ENCODE measurements at places on chromosomes 3 and 15. TPM values are rescaled to one million over a fixed set of nuclear protein-coding genes. Genes with fewer than 3 reads are reported as not detected.
A peak's percentile ranks its signal among the peaks of the same experiment; 100 is the strongest.

DNA sequence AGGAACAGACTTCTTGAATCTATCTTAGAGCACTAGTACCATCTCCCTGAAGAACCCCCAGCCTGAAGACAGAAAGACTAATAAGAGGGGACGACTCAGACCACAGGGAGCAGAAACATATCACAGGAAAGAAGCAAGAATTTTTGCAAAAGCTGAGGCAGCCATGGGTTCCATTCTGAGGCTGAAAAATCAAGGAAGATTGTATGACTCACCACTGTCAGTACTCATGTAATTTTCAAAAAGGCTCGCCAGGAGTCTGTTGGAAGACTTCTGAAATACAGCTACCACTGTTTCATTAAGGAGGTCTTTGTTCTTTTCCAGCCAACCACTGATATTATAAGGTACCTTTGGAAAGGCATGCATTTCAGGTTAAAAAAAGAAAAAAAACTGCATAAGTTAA is 47.5 kb downstream of the MYH15 start:
- DNase-seq: no peak
- no peak overlapping the region for H3K4me3 ChIP-seq
- no peaks in the 10 kb centered on the region for H3K36me3 ChIP-seq

DNA sequence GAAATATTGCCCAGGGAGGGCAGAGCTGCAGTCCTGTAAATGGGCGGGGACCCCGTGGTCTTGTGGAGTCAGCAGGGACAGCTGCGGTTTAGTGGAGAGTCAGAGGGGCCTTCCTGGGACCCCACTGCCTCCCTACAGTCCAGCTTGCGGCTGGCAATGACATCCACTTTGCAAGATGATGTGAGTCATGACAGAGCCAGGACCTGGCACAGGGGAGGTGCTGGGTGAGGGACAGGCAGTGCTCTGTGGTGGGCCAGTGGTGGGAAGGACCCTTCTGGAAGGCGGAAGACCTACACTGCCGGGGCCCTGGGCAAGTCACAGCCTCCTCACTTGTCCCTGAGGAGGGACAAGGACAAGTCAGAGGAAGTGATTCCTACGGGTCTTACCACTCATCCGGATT is 17.8 kb downstream of the APBA2 start:
- H3K36me3 ChIP-seq: no peaks in the 10 kb centered on the region
- DNase-seq: no peak
- no peak overlapping the region for H3K4me3 ChIP-seq
- H3K27ac ChIP-seq: no peak overlapping the region
- no peaks in the 10 kb centered on the region for H3K27me3 ChIP-seq

GRCh38 chr3:161770484-161771386 is 274.1 kb downstream of the OTOL1 start:
- no peaks in the 10 kb centered on the region for H3K4me1 ChIP-seq
- no peaks in the 10 kb centered on the region for H3K36me3 ChIP-seq
- no peak for DNase-seq
- no peaks in the 10 kb centered on the region for H3K27me3 ChIP-seq
- no peak overlapping the region for H3K4me3 ChIP-seq

- H3K27me3 ChIP-seq: no peaks in the 10 kb centered on the region
- H3K4me1 ChIP-seq: no peaks in the 10 kb centered on the region
- no peak overlapping the region for H3K27ac ChIP-seq
- no peak overlapping the region for H3K4me3 ChIP-seq
- no peak for DNase-seq
Observed at GRCh38 chr15:92520914-92521623, 127.4 kb downstream of the ST8SIA2 start.

- no peak overlapping the region for H3K27ac ChIP-seq
- no peak overlapping the region for H3K4me3 ChIP-seq
- no peak for DNase-seq
- no peaks in the 10 kb centered on the region for H3K36me3 ChIP-seq
- no peaks in the 10 kb centered on the region for H3K27me3 ChIP-seq
Observed at GRCh38 chr3:54691289-54691771, 236.5 kb downstream of the LRTM1 start.

GRCh38 chr3:52777127-52777958 is at the start of gene ITIH1:
Gene ITIH1, plus strand, starts transcription at chr3:52777599. Its CDS starts 17 bp downstream, at chr3:52777616.
- no peak within 1 kb of the TSS for H3K27ac ChIP-seq
- no peaks in the 10 kb centered on the region for H3K36me3 ChIP-seq
- DNase-seq: no peak
- peaks cover 4% of the 10 kb centered on the region for H3K27me3 ChIP-seq

- H3K4me1 ChIP-seq: no peaks in the 10 kb centered on the region
- H3K27ac ChIP-seq: no peak overlapping the region
Observed at GRCh38 chr15:100438570-100438969, 90.2 kb downstream of the CERS3 start.

DNA sequence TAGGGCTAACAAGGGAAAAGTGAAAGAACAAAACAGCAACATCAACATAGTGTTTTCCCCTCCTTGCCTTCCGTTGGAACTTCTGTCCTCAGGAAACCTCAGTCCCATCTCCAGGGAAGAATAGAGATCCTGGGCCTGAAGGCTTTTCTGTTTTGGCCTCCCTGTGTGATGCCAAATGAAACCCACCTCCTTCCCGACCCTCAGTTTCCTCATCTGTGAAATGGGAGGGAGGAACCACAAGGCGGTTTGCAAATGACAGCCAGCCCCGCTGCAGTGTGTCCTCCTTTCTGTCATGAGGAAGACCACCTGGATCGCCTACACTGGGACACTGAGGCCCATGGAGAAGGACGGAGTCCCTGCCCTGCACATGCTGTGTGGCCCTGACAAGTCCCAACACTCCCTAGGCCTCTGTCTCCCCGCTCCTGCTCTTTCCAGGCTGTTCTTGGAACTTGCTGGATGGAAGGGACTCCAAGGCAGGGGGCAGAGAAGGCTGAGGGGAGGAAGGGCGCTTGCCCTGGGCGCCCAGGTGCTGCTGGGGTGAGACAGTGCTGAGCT is 28.5 kb upstream of the FBLN2 start:
- H3K27me3 ChIP-seq: no peaks in the 10 kb centered on the region
- no peak for DNase-seq
- no peaks in the 10 kb centered on the region for H3K36me3 ChIP-seq
- no peak overlapping the region for H3K4me3 ChIP-seq

DNA sequence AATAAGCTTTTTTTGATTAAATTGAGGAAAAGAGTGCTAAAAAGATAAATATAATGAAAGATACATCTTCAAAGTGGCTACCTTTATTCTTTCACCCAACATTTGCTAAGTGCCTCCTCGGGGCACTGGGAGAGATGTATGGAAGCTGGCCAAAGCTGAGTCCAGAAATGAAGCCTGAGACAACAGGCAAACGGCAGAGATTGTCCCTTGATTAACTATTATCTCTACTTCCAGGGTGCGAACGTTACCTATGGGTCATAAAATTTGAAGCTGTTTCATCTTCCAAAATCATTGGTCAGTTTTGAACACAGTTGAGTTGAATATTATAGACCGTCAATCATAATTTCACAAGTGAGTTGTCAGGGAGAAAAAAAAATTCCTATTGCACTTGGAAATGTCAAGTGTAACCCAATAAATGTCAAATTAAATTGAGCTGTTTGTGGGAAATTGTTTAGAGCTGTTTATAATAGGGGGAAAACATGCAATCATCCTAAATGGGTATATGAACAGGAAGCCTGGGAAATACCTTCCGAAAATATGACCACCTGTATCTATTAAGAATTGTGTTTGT is 73.9 kb downstream of the SUCLG2 start:
- no peaks in the 10 kb centered on the region for H3K27me3 ChIP-seq
- no peaks in the 10 kb centered on the region for H3K4me1 ChIP-seq
- no peak overlapping the region for H3K27ac ChIP-seq
- H3K4me3 ChIP-seq: no peak overlapping the region
- H3K36me3 ChIP-seq: peaks cover 17% of the 10 kb centered on the region

- H3K36me3 ChIP-seq: no peaks in the 10 kb centered on the region
- no peak overlapping the region for H3K4me3 ChIP-seq
- no peak for DNase-seq
Observed at GRCh38 chr3:100982710-100983109, 10.5 kb downstream of the ABI3BP start.

GRCh38 chr15:87433871-87434270 is 822.7 kb downstream of the NTRK3 start:
- no peak overlapping the region for H3K27ac ChIP-seq
- no peak for DNase-seq
- H3K4me1 ChIP-seq: no peaks in the 10 kb centered on the region
- H3K4me3 ChIP-seq: no peak overlapping the region
- no peaks in the 10 kb centered on the region for H3K27me3 ChIP-seq

DNA sequence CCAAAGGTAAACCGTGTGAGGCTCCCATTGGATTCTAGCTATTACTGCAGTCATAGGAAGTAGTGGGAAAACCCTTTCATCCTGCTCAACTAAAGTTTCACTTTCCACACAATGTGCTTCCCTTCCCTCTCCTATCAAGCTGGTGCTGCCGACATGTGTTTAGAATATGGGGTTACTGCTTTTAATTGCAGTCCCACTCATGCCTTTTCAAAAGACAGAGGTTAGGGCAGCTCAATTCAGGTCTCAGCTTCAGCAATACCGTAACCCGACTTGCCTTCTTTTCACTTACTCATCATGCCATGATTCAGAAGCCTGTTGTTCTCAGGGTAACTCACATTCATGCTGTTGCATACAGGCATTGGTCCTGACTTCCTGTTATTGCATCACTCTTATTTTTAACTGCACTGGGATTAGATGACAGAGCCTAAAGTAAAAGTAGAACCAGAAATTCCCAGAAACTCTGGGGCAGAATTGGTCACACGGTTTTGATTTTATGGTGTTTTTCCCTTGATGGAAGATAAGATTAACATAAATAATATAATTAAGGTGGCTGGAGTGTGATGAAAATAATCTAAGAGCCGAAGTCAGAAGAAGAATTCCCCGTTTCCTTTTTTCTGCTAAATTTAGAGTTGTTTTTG is 45.7 kb downstream of the C2CD4B start:
- H3K36me3 ChIP-seq: no peaks in the 10 kb centered on the region
- DNase-seq: peak; percentile 61
- peaks cover 16% of the 10 kb centered on the region for H3K4me1 ChIP-seq

Gene CCDC32
- 57.2 TPM for polyA plus RNA-seq

Gene CLDN16
- not detected for polyA plus RNA-seq

Gene SKOR1
- not detected for polyA plus RNA-seq

Gene CHRM5
- not detected for polyA plus RNA-seq

All from CD4-positive, CD25-positive, alpha-beta regulatory T cell (primary cell).